Peyer's patch (tissue), 4 donors: ENCODE measurements at places on chromosomes 1 and 21. TPM values are rescaled to one million over a fixed set of nuclear protein-coding genes. Genes with fewer than 3 reads are reported as not detected.
A peak's percentile ranks its signal among the peaks of the same experiment; 100 is the strongest.

- DNase-seq, result no peak
Observed at GRCh38 chr1:208652296-208653160, 408.3 kb upstream of the PLXNA2 start.

DNA sequence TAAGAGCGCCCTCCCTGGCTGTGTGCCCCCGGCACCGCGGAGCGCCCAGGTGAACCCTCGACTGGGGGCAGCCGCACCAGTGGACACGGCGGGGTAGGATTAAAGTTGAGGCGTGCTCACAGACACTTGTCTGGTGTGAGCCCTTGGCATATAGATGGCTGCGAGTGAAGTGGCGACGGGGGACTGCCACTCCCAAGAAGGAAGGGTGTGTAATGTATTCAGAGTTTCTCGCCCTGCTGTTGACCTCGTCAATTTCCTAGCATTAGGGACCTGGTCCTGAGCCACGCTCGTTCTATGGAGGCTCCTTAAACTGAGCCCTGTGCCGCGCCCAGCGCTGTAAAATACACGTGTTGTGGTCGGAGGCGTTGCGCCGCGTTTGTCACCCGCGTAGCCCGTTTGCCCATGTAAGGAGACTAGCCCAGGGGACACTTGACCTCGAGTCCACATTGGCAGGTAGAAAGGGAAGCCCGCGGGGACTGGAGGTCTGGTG is 554 bp downstream of the EVA1C start:
- DNase-seq, result peak; percentile 73

GRCh38 chr1:19262047-19262446 is 10.4 kb downstream of the MRTO4 start:
- DNase-seq, result no peak

GRCh38 chr1:106249365-106249764 is 807.1 kb upstream of the PRMT6 start:
- no peak for DNase-seq

- DNase-seq, result peak; percentile 7
Observed at GRCh38 chr1:212475151-212475550, 42.4 kb downstream of the NENF start.

DNA sequence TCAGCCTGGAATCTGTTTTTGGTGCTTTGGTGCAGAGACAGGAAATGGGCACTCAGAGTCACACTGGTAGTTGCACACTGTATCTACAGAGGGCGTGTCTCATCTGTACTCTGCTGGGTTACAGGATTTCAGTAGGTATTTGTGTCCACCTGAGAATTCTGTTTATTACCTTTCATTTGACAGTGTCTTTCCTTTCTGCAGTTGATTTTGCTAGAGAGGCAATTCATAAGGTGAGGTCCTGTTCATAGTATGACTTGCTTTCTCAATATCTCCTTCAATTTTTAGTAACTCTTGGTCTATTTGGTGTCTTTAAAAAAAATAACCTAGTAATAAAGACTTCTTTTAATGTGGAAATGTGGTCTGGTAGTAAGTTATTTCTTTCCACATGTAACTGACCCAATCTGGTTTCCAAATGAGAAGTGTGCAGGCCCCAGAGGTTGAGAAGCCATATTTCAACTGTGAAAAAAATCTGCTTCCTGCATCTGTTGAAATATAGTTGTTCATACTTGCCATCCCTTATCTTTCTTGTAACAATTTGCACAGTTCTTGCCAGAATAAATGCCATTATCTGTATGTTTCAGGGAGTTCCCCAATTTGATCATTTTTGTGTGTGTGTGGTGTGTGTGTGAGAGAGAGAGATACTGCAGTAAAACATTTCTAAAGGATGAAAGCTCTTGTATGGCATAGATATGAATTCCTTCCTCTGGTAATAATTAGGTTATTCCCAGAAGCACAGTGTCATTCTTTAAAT is 78.4 kb upstream of the DNAJC6 start:
- no peak for DNase-seq

DNA sequence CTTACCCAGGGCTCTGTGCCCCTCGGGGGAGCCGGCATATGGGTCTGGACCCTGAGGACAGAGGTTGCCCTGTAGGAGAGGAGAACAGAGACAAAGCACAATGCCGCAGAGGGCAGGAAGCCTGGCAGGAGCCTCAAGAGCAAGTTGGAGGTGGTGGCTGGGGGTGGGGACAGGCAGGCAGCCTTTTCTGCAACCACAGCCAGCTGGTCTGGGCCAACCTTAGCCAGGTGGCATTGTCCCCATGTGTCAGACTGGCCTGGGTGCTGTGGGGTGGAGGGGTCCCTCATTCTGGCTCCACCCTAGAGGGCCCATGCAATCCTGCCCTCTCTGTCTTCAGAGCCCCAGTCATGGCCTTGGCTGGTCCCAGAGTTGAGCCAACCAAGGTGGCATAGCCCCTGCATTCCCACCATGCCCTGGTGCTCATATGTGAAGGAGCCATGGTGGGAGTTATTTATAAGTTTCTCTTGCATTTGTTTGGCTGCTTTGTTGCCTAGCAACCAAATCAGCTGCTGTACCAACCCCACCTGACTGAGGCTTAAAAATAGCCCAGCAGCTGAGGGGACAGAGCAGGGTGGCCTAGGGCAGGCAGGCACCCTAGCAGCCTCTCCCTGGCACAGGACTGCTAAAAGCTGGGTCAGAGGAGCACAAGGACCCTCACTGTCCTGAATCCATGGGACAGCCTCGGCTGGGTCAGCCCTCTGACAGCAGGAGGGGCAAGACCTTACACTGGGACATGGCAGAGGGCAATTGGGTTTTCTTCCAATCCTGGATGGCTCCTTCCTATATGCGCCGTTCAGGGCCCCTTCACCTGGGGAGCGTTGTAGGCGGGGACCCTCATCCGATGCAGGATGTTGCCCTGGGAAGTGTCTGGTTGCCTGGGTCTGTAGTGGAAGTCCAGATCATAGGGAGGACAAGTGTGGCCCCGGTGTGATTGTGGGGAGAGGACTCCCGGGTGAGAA is 19.5 kb downstream of the MAP7D1 start:
- DNase-seq, result no peak

DNA sequence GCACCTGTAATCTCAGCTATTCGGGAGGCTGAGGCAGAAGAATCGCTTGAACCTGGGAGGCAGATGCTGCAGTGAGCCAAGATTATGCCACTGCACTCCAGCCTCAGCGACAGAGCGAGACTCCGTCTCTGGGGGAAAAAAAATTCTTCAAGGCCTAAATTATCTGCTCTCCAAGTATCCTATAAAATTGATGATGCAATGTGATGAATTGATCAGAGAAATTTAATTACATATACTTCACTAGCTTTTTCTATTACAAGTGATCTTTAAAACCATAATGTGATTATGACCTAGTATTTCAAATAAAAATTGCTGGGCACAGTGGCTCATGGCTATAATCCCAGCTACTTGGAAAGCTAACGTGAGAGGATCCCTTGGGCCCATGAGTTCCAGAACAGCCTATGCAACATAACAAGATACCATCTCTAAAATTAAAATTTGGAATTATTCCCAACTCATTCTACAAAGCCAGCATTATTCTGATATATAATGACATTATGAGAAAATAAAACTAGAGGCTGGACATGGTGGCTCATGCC is 43.7 kb downstream of the ARID4B start:
- DNase-seq, result no peak

GRCh38 chr1:218479436-218480115 is 134.4 kb downstream of the TGFB2 start:
- DNase-seq, result no peak

DNA sequence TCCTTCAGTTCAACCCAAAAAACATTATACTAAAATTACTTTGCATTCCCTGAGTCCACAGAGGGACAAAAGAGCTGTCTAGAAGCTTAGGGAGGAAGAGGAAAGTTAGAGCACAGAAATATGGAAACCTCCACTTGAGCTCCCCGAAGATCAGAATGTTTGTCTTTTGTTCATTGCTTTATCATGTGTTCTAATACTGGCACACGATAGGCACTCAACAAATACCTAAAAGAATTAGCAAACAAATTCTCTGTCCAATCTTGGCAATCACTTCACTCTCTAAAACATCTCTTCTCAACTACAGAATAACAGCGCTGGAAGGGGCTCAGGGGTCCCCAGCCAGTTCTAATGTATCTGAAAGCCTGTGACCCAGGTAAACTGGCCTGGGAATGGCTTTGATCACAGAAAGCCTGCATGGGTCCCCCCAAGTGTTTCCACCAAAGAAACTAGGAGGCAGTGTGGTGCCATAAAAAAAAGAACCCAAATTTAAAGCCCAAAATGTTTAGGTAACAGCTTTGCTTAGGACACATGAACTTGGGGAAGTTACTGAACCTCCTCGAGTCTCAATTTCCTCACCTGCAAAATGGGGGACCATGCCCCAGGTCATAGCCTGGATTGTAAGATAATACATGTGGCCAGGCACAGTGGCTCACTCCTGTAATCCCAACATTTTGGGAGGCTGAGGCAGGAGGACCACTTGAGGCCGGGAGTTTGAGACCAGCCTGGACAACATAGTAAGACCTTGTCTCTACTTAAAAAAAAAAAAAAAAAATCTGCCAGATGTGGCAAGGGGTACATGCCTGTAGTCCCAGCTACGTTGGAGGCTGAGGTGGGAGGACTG is 45.8 kb downstream of the SSBP3 start:
- no peak for DNase-seq

- no peak for DNase-seq
Observed at GRCh38 chr1:233869680-233870079, 34.8 kb upstream of the SLC35F3 start.

DNA sequence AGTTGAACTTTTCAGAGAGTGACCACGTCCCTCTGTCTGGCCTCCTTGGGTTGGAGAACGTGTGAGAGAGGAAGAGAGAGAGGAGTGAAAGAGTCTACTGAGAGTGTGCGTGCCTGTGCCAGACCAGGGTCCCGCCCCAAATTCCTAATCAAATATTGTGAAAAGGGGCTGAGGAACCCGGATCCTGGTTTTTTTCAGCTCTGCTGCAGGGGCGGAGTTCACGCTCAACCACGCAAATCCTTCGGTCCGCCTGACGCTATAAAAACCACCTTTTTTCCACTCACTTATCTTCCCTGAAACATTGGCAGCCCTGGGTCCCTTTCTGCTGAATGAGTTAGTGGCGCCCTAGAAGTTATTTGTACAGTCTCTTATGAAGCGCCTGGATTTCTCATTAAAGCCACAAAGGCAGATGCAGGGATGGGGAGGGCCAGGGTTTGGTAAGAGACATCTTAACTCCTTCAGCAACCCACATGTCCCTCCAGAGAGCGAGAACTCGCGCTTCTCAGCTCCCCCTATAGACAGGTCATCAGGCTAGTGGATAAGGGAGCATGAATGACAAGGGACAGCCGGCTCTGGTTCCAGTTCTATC is at the start of gene FMOD:
Gene FMOD (minus strand): TSS at position 86 of the 589 bp plus-strand sequence. CDS start 2,852 bp downstream, outside the sequence.
- peak; percentile 21 for DNase-seq

- no peak for DNase-seq
Observed at GRCh38 chr1:174940646-174941175, 59.0 kb upstream of the CACYBP start.

- DNase-seq, result no peak
Observed at GRCh38 chr1:220409771-220410595, 118.0 kb upstream of the MARK1 start.

DNA sequence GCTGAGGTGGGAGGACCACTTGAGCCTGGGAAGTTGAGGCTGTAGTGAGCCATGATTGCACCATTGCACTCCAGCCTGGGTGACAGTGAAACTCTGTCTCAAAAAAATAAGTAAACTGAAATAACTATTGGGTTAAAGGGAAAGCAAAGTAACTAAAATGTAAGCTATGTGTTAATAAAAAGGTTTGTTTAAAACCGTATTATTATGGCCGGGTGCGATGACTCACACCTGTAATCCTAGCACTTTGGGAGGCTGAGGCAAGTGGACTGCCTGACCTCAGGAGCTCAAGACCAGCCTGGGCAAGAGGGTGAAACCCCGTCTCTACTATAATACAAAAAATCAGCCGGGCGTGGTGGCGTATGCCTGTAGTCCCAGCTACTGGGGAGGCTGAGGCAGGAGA is 27.0 kb downstream of the NVL start:
- no peak for DNase-seq

GRCh38 chr1:31413405-31414001 is 490 bp downstream of the SERINC2 start:
- peak; percentile 88 for DNase-seq

DNA sequence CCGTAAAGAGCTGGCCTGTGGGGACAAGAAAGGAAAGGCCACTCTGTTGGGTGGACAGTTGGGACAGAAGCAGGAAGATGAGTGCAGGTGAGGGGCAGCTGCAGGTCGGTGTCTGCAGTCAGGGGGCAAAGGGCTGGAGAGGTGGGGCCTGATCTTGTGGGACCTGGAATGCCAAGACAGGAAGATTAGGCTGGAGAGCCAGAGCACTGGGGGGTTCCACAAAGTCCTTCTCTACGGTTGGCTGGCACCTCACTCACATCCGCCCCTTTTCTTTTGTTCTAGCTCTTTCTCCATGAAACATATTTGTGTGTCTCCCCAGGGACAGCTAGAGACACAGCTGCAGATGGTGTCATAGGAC is 404.1 kb downstream of the PTPRU start:
- DNase-seq, result peak; percentile 14

- no peak for DNase-seq
Observed at GRCh38 chr1:209616366-209617046, 33.0 kb downstream of the CAMK1G start.

DNA sequence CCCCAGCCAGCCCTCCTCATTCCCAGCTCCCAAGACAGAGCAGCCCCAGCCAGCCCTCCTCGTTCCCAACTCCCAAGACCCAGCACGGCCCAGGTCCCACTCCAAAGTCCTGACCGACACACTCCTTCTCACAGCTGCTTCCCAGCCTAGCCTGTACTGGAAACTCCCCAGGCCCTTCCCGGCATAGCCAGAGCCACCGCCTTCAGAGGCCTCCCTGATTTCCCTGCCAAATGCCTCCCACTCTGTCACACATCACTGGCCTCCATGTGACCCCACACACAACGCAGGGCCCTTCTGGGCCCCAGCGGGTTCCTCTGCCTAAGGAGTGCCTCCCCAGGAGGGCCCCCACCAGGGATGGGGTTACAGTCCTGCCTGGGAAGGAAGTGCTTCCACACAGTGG is 2.8 kb downstream of the UBE2J2 start:
- DNase-seq, result no peak

GRCh38 chr1:89786628-89787214 is 34.1 kb upstream of the LRRC8D start:
- DNase-seq, result no peak

DNA sequence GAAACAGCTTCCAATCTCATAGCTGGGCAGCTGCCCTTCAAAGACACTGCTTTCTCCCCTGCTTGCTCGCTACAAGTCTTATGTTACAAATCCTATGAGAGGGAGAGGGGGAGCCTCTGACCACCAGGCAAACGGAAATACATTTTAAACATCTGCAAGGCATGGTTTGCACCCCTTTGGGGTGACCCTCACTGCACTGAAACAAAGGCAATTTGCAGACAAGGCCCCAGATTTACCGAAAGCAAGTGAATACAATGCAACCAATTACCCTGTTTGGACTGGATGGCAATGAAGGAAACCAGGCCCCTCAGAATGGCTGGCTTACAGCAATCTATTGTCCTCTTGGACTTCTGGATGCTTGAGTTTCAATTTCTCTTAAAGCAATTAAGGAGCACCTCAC is 11.8 kb upstream of the ATP13A2 start:
- no peak for DNase-seq

The MIXL1 gene
- total RNA-seq, result not detected

The KIAA1614 gene
- 0.35 TPM for total RNA-seq

The URB2 gene
- 3.7 TPM for total RNA-seq

The INTS11 gene
- total RNA-seq, result 253 TPM

The HFM1 gene
- total RNA-seq, result not detected

The CNKSR1 gene
- total RNA-seq, result 160 TPM

The SEMA6C gene
- total RNA-seq, result 2.5 TPM

The CROCC gene
- 38.9 TPM for total RNA-seq

The C21orf91 gene
- 7.1 TPM for total RNA-seq

The IL19 gene
- total RNA-seq, result not detected

The ARHGEF10L gene
- 177 TPM for total RNA-seq

The TTC39A gene
- total RNA-seq, result 25.6 TPM

The PADI4 gene
- total RNA-seq, result not detected
